CD4-positive, alpha-beta T cell treated with Interleukin-15 for 4 hours (primary cell): ENCODE measurements at places on chromosomes 2 and 18.
A peak's percentile ranks its signal among the peaks of the same experiment; 100 is the strongest.

- no peak for DNase-seq
These were observed 78.2 kb downstream of the NPAS2 start for GRCh38 chr2:100898035-100898665.

GRCh38 chr2:5692561-5693286 is 540 bp downstream of the SOX11 start:
- no peak for DNase-seq

DNA sequence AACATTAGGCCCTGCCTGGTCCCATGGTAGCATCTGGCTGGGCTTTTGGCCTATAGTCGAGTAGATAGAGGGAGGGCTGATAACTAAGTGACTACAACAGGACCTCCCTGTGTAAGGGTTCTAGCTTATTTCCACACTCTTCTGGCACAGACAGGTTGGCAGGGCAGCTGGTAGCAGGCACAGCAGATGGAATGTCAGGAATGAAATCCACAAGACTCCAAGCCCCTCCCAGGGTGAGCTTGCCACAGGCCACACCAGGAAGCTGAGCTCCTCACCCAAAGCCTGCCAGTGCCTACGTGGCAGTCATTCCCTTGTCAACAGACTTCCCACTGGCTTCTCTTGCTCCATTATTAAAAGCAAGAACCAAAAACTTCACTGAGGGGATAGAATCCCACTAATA is 20.7 kb upstream of the C1QL2 start:
- DNase-seq = no peak

DNA sequence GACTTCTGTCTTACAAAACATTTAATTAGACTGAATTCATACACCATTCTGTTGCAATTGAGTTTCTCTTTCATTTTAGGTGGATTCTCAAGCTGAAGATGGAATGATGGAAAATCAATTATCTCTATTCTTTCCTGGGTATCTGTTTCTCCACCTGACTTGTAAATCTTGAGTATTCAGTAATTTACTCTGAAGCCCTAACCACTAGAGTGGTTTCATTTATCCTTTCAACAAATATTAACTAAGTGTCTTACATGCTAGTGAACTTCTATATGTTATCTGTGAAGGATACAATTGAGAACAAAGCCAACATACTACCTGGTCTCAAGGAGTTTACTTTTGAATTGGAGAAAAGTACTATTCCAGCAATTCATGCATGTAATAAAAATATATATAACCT is 94.1 kb upstream of the ZNF804A start:
- no peak for DNase-seq

GRCh38 chr2:234989183-234989701 is 37.4 kb downstream of the SH3BP4 start:
- DNase-seq = no peak

DNA sequence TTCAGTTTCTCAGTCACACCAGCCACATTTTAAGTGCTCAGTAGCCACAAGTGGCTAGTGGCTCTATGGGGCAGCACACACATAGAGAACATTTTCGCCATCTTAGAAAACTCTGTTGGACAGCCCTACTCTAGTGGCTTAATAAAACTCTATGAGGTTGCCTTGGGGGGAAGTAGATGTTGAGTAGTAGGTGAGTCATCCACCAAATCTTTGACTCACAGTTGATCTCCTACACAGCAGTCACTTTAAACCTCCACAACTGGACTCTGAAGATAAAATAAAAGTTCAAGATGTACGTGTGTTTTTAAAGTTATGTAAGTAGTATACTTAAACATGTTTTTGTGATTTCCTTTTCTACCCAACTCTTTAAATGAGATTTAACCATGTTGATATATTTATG is 379.0 kb downstream of the SETBP1 start:
- no peak for DNase-seq

DNA sequence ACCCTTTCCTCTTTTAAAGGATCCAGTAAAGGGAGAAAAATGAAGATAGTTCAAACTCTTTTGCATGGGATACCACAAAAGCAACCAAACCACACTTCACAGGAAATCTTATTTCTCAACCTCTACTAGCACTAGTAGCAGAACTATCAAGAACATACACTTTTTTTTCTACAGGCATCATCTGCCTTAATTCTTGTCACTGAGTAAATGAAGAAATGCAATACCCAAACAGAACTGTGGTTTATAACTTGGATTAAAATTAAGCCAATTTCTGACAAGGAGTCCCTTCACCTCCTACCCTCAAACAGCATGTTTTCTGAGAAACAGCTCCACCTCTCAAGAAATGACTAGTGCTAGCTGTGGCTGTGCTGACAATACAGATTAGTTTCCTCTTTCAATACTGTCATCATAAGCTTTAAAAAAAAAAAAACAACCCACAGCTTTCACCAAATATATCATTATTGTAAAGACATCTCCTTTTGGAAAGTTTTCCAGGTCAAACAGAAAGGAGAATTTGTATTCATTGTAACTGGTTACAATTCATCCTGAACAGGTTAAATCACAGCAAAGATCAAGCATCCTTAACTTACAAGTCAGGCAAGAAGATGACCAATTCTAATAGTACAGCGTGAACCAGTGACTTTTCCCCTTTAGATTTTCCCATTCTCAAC is 44.4 kb downstream of the PTPN2 start:
- DNase-seq = peak; percentile 85

- no peak for DNase-seq
These were observed 9.8 kb downstream of the ADCY3 start for GRCh38 chr2:24910245-24910644.
